ENCODE measurements at places on chromosomes 16 and 17.
A peak's percentile ranks its signal among the peaks of the same experiment; 100 is the strongest.

DNA sequence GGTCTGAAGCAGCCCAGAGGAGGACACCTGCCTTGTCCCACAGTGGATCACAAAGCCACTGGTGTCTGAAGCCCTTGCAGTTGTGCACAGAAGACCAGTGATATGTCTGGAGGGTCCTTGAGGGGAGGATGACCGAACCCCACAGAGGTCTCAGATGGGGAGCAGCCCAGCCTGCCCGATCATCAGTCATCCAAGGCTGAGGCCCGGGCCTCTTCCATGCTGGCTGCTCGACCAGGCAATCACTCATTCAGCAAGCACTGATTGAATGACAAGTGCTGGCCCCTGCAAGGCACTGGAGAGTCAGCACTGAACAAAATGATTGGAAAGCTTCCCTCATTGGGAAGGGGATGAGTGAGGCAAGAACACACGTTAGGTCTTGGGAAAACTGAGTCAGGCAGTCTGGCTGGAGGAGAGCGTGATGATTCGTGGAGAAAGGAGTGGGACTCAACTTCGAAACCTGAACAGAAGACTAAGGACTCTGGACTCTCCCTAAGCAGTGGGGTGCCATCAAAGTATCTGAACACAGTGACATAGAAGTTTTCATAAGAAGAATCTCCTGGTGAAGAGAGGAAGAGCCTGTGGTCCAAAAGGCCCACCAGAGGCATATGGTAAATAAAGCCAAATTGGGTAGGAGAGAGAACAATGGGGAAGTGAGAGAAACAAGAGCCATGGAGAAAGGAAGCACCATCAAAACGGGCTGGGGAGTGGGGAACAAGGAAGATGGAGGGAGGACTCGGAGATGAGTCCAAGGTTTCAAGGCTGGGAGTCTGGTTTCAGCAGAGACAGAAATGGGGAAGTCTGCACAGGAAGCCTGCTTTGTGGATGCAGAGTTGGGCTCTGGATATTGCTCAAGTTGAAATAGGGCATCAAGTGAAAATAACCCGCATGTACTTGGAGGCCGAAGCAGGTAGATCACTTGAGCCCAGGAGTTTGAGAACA lies 10.2 kb downstream of the PIK3R5 start:
- no peak for DNase-seq

DNA sequence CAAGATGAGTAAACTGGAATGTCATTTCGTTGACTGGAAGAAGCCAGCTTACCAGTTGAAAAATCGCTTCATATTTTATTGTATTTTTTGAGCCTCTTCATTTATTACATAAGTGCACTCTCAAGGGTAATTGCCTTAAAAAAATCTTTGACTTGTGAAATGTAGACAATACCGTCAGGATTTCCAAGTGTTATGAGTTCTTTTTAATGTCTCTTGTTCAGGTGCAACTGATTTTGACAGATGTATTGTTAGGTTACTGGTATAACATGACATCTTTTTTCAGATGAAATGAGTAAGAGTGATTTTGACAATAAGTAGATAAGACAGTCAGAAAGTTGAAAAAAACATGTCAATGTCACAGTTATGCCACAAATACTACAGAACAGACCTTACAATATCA lies 169.1 kb downstream of the CNTNAP4 start:
- no peak for DNase-seq

DNA sequence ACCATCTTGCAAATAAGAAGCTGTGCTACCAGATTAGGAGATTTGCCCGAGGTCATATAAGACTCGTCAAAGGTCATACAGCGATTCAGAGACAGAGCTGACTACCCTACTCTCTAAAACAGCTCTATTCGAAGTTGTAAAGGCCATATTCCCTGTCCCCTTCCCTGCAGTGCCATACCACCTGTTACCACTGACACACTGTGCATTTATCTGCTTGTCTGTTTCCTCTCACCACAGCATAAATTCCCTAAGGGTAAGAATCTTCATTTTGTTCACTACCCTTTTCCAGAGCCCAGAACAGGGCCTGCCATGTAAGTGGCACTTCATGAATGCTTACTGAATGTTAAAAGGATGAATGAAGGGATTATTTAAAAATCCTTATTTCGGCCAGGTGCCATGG lies 3.4 kb upstream of the KSR1 start:
- no peak for DNase-seq

DNA sequence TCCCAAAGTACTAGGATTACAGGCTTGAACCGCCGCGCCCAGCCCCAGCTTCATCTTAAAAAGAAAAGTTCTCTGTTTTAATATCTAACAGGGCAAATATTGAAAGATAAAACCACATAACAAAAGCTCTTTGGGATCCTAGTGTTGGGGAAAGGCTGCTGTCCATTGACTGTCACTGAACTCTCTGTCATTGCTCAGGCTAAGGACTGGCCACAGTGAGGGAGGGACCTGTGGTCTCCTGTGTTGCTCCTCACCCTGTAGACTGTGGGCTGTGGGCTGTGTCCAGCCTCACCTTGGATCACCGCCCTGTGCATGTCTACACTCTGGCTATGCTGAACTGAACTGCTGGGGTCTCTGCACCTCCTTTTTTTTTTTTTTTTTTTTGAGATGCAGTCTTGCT lies 11.3 kb upstream of the PYDC1 start:
- DNase-seq = no peak

DNA sequence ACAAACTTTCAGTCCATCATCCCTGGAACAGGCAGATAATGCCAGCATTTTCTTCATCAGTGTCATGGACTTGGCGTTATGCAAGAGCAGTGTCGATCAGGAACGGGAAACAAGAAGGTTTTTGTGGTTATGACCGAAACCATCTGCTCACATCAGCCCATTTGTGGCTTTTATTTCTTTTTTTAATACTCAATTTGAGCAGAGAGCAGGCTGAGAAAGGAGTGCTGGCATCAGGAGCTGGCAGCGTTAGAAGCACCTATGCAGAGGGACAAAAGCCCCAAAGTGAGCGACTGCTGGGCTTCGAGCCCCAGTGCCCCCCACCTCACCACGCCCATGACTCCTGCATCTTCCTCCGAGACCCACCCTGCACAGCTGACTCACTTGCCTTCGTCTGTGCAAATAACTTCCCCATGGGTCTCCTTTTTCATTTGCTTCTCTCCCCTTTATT lies 16.2 kb upstream of the CD300E start:
- no peak for DNase-seq

DNA sequence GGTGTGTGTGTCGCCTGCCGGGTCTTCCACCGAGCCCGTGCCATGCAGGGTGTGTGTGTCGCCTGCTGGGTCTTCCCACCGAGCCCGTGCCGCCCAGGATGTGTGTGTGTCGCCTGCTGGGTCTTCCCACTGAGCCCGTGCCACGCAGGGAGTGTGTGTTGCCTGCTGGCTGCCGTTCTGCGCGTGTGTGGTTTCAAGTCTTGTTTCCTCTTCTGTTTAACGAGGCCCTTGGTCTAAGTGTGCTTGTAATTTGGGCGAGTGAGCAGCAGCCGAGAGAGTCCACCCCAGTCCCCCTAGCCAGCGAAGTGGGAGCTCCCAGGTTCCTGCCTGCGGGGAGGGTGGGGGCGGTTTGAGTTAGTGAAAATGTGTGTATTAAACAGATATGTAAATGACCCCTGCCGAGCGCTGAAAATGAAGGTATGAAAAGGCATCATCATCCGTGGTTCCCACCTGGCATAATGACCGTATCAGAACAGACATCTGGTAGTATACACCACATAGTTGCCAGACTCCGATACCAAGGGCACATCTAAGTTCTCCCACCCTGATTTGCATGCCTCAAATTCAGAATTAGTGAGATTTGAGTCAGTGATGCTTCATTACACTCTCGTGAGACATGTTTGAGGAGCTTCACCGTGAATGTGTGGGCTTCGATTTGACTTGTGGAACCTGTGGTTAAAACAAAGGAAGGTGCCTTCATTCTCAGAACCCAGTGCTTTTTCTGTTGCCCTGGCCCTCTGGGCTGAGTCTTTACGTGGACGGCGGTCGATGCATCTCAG lies 114.5 kb upstream of the CHMP6 start:
- DNase-seq = no peak

- peak; percentile 91 for DNase-seq
Measured at GRCh38 chr17:41666708-41667279, 21.9 kb upstream of the EIF1 start.

DNA sequence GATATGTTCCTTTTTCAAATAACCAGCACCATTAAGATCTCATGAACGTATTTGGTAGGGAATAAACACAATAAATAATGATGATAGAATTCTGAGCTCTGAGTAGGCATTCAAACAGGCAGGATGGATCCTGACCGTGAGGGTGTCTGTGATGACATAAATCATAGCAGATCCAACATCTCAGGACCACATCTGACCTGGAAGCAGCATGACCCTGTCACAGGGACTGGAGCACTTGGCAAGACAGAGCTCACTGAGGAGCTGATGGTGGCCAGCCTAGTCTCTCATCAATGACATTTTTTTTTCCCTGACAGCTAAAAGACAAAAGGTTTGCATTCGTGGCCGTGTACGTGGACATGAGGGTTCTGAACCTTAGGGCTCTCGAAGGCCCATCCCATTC lies 337.5 kb downstream of the NPIPA8 start:
- DNase-seq = no peak

DNA sequence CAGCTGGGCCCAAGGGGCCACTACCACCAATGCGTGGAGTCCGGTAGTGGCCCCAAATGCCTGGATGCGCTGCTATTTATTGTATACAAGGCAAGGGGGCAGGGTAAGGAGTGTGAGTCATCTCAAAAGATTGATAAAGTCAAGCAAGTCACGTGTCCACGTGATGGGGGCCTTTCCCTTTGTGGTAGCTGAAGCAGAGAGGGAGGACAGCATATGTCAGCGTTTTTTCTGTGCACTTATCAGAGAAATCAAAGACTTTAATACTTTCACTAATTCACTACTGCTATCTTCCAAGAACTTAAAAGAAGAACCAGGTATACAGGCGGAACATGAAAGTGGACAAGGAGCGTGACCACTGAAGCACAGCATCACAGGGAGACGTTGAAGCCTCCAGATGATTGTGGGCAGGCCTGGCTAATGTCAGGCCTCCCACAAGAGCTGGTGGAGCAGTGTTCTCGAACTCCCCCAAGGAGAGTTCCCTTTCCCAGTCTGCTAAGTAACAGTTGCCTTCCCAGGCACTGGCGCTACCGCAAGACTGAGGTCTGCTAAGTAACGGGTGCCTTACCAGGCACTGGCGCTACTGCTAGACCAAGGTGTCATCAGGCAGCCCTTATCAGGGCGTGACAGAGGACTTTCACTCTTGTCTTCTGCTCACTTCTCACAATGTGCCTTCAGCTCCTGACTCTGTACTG lies 10.8 kb upstream of the ASB16 start:
- peak; percentile 32 for DNase-seq

GRCh38 chr16:79320956-79321355 lies 279.6 kb downstream of the MAF start:
- DNase-seq = no peak

GRCh38 chr16:71353736-71354135 lies 4.8 kb upstream of the CALB2 start:
- no peak for DNase-seq

DNA sequence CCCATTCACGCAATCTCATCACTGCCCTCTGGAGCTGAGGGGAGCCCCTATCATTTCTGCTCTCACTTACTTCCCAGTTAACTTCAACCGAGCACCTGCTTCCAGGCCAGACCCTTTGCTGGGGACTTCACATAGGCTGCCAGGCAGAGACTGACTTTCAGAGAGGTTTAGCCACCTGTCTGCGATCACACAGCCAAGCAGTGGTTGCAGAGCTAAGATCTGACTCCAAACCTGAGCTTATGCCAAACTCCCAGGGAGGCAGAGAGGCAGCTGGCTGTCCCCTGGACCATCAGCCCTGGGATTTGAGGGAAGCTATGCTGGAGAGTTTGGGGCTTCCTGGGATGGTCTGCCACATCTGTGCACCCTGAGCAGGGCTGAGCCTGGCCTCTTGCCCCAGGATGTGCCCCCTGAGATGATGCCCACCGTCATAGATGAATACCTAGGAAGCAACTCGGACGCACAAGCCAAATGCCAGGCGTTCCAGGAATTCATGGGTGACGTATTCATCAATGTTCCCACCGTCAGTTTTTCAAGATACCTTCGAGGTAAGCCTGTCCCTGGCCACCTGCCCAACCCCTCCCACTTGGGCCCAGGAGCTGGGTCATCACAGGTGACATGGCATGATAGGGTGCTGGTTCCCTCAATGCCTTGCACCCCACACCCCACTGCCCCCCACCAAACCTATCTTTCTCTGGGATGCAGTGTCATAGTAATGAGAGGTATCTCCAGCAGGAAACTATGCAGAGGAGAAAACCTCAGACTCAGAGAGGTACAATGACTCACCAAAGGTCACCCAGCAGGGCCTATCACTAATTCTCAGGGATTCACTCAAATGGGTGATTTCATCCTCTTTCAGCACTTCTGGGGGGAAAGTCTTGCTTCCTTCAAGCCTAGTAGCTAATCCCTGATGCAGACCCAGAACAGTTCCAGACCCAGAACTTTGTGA lies 10.0 kb downstream of the CES3 start:
- DNase-seq = no peak
